ENCODE measurements at places on chromosomes 1 and 21.

GRCh38 chr21:32163386-32163785 lies 115.5 kb downstream of the MIS18A start:
- no peak for DNase-seq

GRCh38 chr1:213572912-213573647 lies 414.7 kb upstream of the PROX1 start:
- DNase-seq = no peak

DNA sequence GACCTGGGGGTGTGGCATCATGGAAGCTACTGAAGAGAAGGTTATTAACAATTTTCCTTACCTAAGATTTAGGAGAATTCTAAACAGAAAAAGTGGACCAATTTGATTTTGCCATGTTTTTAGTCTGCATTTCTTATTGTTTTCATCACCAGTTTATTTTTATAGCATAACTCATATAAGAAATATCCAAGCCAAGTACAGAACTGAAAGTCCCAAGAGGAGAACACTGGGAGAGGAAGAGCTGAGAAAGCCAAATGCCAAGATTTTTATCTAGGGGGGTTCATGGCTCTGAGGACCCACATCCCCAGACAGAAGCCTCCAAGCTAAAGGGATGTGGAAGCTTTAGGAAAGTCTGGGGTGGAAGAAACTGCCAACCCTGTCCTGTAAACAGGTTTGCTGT lies 109.4 kb upstream of the DUSP10 start:
- no peak for DNase-seq

DNA sequence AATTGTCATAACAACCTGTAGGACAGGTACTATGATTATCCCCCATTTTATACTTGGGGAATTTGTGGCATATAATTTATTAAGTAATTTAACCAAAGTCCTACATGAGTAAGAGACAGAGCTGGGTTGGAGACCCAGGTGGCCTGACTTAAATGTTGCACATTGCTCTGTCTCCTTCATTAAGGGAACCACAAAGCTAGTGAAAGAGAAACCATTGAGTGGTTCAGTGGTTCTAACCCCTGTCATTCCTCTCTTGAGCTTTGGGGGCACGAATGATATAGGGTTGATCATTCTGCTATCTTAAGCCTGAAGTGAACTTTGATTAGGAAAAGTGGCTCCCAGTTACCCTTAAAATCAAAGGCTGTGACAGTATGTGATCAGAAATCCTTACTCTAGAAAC lies 5.3 kb upstream of the MAP3K7CL start:
- no peak for DNase-seq

GRCh38 chr1:221478050-221478949 lies 263.6 kb downstream of the DUSP10 start:
- DNase-seq = peak; percentile 74

GRCh38 chr1:100313382-100313781 lies 38.9 kb upstream of the CDC14A start:
- no peak for DNase-seq

DNA sequence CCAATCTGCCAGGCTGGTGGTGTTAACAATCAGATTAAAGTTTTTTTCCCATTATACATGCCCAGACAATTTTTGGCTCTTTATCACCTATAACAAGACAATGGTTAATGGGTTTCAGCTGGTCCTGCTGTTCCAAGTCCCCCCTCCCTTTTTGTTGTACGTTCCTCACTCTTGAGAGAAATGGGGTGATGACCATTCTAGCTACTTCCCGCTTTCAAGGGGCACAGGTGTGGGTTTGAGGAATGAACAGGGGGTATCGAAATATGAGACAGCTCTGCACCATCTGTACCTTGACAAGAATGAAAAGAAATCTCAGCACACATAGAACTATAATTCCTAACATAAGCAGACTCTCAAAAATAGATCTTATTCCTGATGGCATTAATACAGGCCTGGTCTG lies 326.8 kb downstream of the PTPRU start:
- DNase-seq = no peak

DNA sequence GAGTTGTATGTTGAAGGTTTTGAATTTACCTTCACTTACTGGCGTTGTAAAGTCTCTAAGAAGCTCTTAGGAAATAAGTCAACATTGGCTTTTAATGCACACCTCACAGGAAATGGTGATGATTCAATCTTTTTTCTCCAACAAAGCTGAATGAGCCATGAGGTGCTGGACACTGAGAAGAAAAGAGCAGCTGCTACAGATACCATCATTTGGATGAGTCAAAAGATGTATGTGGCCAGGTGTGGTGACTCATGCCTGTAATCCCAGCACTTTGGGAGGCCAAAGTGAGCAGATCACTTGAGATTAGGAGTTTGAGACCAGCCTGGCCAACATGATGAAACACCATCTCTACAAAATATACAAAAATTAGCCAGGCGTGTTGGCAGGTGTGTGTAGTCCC lies 3.3 kb upstream of the IL23R start:
- peak; percentile 76 for DNase-seq

GRCh38 chr1:116991171-116991845 lies 10.3 kb upstream of the CD101 start:
- DNase-seq = no peak

DNA sequence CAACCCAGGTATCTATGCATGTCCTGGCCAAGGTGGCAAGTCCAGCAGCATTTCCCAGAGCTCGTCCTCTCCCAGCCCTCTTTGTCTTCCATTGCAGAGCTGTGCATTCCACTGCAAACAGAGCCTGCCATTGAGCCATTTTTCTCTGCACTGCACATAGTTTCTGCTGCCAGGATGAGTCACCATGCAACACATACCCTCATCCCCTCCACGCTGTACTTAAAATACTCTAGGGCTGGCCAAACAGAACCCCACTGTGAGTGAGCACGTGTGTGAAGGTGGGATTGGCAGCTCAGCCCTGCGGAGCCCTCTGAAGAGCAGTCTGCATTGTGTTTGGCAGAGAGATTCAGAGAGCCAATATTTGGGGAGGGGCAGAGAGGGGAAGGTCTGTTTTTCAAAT lies 3.9 kb upstream of the ATP1B1 start:
- DNase-seq = no peak

DNA sequence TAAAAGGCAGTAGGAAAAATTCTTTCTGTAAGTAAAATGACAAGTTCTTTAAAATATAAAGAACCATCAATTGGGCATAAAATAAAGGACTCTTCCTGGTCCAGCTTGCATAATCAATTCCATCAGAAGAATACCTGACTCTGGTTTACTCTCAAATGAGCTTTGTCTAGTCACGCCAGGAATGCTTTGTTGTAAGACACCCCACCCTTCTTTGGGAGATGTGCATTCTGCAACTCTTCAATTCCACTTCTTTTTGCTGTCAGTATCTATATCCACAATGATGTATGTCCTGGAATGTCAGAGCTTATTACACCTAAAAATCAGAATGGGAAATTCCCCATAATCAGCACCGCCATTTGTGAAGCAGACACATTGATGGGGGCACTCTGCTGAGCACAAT lies 76.1 kb downstream of the PTPN14 start:
- DNase-seq = no peak

DNA sequence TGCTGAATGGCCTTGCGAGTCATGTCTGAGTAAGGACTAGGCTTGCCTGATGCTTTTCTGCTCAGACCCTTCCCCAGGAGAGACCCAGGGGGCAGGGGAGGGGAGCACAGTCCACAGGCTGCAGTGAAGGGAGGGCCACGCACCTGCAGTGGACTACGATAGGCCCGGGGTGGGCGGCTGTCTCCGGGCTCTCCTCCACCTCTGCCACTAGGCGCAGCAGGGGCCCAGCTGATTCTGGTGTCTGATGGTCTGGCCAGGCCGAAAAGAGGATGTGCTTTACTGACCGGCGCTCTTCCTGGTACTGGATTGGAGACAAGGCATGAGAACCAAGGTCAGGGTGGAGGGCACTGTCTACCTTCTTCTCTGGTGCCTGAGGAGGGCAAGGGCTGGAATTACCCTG lies 7.9 kb upstream of the ARL8A start:
- DNase-seq = no peak

- DNase-seq = no peak
These were observed 72.4 kb downstream of the PLXNA2 start for GRCh38 chr1:208171616-208172422.

All from activated naive CD4-positive, alpha-beta T cell treated with anti-CD3 and anti-CD28 coated beads for 36 hours (primary cell).